ENCODE measurements at places on chromosomes 5 and 9.

GRCh38 chr9:95261890-95262289 is 55.6 kb downstream of the FANCC start:
- no peak for DNase-seq

- DNase-seq = no peak
Measured at GRCh38 chr5:138611678-138612218, 36.5 kb upstream of the HSPA9 start.

DNA sequence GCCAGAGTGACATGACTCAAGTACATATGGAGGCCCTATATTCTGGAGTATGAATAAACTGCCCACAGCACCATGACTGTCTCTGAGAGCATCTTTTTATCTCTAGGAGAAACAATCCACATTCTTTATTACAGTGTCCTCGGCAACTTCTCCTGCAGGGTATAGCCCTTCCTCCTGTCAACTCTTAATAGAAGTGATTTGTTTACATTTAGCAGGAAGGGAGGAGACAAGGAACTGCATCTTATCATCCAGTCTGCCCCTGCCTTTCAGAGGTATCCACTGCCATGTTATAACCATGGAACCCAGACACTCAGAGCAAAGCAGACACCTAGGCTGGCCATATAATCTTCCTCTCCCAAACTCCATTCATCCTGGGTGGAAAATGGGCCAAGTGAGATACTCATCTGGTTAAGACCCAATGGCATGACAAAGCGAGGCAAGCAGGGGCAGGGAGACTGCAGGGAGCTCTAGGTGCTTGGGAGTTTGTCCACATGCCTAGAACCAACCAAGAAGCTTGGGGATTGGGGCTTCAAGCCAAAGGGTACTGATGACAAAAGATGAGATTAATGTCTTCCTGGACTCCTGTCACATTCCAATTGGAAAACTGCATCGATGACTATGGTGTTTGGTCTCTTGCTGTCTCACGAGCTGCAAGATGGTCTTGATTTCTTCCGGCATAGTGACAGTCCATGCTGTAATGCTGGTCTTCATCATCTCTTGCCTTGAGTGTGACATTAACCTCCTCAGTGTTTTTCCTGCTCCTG is 620.5 kb upstream of the KLF4 start:
- no peak for DNase-seq

GRCh38 chr9:16625161-16625631 is 245.3 kb downstream of the BNC2 start:
- no peak for DNase-seq

GRCh38 chr9:129570450-129571297 is 50.2 kb downstream of the C9orf50 start:
- no peak for DNase-seq

- DNase-seq = no peak
Measured at GRCh38 chr9:131291795-131292315, 2.3 kb downstream of the PLPP7 start.

GRCh38 chr5:175837171-175837699 is 34.1 kb upstream of the CPLX2 start:
- peak; percentile 27 for DNase-seq

- DNase-seq = no peak
Measured at GRCh38 chr5:85000671-85001070, 616.0 kb upstream of the EDIL3 start.

DNA sequence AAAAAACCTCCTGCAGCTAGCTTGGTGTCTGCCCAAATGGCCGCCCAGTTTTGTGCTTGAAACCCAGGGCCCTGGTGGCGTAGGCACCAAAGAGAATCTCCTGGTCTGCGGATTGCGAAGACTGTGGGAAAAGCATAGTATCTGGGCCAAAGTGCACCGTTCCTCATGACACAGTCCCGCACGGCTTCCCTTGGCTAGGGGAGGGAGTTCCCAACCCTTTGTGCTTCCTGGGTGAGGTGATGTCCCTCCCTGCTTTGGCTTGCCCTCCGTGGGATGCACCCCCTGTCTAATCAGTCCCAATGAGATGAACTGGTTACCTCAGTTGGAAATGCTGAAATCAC is 83.0 kb upstream of the JAK2 start:
- DNase-seq = peak; percentile 26

GRCh38 chr5:5505815-5506214 is 83.3 kb downstream of the ICE1 start:
- no peak for DNase-seq

DNA sequence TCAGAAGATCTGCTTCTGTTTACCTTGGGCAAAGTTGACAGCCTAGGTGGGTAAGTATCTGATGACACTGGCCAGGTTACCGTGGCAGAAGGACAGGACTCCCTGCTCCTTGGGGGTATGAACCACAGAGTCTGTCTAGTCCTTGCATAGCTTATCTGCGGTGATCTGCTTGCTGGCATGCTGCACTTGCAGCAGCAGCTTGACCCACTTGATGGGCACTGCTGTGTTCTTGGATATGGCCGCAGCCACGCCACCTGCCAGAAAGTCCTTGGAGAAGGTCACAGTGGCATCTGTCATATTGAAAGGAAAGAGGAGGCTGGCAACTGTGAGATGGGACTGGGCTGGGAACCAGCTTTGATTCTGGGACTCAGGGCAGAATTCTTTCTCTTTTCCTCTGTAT is 35.9 kb upstream of the POC5 start:
- no peak for DNase-seq

DNA sequence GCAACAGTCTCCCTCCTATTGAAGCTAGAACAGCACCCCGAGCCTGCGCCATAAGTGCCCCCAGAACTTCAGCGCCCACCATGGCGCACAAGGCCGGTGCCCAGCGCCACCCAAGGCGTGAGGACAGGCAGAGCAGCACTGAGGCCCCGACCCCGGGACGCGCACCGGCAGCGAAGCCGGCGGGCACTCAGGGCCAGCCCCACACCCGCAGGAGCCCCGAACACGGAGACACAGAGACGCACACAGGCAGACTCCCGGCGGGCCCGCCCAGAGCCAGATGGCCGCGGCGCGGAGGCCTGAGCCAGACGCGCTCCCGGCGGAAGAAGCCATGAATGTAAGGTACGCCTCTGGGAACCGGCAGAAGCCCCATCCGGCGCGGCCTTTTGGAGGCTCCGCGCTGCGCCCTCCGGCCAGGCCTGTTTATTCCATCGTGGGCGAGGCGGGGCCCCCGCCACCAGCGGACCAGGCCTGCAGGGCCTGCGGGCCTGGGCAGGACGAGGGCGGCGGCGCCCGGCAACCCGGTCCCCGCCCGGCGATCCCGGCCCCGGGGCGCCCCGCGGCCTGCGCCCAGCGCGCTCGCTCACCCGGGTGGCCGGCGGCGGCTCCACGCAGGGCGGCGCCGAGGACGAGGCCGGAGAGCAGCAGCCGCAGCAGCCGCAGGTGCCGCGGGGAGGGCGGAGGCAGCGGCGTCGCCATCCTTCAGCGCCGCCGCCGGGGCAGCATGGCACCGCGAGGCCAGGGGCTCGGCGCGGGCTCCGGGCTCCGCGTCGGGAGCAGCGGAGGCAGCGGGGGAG is 486 bp downstream of the NPDC1 start:
- DNase-seq = peak; percentile 78

- DNase-seq = peak; percentile 70
Measured at GRCh38 chr9:126626127-126626925, 12.6 kb downstream of the LMX1B start.

GRCh38 chr9:120735415-120736126 is 21.3 kb upstream of the MEGF9 start:
- DNase-seq = no peak
